ENCODE measurements at places on chromosomes 12 and 14. TPM values are rescaled to one million over a fixed set of nuclear protein-coding genes. Genes with fewer than 3 reads are reported as not detected.
A peak's percentile ranks its signal among the peaks of the same experiment; 100 is the strongest.

Gene AQP6
- total RNA-seq = not detected

Gene PSEN1
- 22.7 TPM for total RNA-seq

Gene AMDHD1
- not detected for total RNA-seq

Gene SLC4A8
- total RNA-seq = not detected

- H3K36me3 ChIP-seq = no peaks in the 10 kb centered on the region
- H3K4me3 ChIP-seq = peak overlapping the region; percentile 88
- peak overlapping the region; percentile 99 for H3K27ac ChIP-seq
- DNase-seq = no peak
- H3K27me3 ChIP-seq = no peaks in the 10 kb centered on the region
Measured at GRCh38 chr12:51171884-51172514, 936 bp downstream of the TFCP2 start.

- peak overlapping the region; percentile 48 for H3K4me3 ChIP-seq
- peak overlapping the region; percentile 95 for H3K27ac ChIP-seq
- no peaks in the 10 kb centered on the region for H3K36me3 ChIP-seq
Measured at GRCh38 chr12:52032804-52033445, 18.3 kb upstream of the NR4A1 start.

GRCh38 chr12:70197345-70197744 lies 45.9 kb upstream of the CNOT2 start:
- no peaks in the 10 kb centered on the region for H3K27me3 ChIP-seq
- H3K36me3 ChIP-seq = no peaks in the 10 kb centered on the region
- no peak overlapping the region for H3K27ac ChIP-seq

Data from gastrocnemius medialis (tissue), 4 donors.